T-helper 2 cell (primary cell): ENCODE measurements at places on chromosomes 3 and 15.

DNA sequence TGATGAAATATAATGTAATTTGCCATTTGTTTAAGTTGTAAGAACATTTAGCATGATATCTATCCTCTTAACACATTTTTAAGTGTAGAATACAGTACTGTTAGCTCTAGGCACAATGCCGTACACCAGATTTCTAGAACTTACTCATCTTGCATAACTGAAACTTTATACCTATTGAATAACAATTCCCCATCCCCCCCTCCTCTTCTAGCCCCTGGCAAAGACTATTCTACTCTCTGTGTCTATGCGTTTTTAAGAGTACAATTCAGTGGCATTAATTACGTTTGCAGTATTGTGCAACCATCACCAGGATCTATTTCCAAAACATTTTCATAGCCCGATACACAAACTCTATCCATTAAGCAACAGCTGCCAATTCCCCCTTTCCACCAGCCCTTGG lies 261.7 kb downstream of the PLOD2 start:
- DNase-seq = no peak

DNA sequence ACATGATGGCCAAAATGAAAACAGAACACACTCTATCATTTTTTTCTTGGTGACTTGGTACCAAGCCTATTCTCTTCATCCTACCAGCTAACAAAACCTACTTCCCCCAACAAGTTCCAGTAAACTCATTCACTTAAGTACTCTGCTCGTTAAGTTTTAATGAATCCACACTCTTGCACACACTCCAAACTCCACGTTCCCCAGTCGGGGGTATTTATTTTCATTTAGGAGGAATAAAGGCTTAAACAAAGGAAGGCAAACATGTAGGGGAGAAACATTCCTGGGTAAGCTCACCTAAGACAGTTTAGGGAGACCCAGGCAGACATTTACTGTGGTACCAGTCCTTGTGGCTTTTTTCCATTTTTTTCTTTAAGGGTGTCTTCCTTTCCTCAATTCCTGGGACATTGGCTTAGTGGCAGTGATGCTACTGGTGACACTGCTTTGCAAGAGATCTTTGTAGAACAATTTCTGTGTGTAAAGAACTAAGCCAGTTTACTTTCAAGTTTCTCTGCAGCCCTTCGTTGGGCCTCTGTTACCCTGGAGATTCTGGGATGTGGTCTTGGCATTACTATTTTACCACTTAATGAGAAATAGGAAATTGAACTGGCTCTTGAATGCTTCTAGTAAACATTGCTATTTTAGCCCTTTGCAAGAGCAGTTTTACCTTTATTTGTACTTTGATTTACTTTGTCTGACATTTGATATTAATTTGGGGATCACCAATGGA lies 117.3 kb upstream of the C15orf61 start:
- no peak for DNase-seq

DNA sequence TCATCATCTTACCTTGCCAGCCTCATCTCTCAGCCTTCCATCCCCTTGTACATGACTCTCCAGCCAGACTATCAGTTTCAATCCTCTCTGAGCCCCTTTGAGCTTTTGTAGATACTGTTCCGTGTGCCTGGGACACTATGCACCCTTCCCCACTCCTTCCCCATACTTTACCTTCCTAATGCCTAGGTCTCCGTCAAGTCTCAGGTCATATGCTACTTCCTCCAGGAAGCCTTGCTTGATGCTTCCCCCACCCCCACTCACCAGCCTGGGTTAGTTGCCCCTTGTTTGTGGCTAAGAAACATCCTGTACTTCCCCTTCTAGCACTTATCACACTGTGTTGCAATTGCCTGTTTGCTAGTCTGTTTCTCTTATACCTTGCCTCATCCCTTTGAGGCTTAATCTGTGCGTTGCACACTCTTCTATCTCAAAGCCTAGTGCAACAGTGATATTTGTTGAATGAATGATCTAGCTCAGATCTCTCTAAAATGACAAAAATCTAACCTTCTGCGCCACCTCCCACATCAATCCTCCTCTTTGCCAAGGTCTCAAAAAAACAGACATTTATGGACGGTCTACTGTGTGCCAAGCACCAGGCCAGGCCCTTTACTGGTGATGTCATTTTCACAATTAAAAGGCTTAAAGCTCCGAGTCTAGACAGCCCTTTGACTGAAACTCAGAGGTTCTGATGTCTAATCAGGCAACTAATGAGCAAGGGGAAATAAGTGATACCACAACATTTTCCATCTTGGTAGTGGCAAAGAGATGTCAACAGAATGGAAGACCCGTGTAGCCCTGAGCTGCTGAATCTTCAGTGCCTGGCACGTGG lies 6.5 kb upstream of the USP3 start:
- DNase-seq = peak; percentile 96

DNA sequence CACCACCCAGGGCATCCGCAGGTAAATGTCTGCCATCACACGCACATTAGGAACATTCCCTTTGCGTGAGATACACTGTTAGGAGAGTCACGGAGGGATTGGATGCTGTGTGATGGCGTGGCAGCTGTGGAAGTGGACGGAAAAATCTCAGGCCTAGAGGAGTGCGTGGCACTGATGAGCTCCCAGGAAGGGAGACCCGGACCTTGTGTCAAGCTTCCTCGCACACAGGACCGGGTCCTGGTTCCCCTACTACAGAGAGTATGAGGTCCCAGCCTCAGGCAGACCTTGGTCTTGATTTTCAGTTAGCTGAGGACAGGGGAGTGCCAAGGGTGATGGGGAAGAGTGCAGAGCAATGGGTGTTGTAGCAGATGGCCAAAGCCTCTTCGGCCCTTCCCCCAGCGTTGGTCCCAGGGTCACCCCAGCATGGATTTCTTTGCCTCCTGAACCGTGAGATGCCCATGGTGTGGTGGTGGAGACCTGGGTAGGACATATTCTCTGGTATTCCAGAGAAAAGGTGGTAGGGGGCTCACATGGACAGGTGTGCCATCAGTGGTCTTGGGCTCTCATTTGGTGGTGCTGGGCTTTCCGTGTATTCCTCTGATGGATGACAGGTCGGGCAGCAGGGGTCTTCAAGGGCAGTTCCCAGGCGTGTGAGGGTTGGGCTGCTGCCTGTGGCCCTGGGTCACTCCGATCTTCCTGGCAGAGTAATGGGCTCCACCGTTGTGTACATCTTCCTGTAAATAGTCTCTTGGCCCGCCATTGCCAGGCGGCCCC lies 105.1 kb downstream of the SNRPN start:
- no peak for DNase-seq

DNA sequence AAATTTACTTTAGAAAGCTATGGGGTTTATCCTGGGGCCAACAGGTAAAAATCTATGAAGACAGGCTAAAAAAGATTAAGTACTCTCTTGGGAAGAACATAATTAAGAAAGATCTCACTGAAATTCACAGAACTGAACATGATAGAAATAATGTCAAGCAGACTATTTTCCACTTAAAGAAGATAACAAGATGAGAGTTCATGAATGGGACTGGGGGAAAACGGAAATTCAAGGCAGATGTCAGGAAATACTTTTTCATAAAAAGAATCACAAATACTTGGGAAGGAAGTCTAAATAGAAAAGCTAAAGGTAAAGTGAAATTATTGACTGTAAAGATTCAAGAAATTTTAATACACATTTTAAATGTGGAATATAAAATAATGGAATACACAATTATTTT lies 737.6 kb downstream of the EPHA3 start:
- no peak for DNase-seq

DNA sequence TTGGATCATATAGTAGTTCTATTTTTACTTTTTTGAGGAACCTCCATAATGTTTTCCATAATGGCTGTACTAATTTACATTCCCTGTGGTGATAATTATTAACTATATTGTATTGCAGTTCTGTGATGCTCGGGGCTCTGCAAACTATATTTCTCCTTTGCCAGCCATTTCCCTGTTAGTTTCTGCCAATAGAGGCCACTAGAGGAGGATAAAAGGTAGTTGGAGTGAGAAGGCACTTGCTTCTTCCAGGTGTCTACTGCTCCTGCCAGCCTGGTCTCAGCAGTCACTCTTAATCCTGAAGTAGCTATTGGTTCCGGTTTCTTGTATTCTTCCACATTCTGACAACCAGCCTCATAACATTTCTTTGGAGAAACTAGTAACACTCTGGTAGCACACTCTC lies 233.9 kb upstream of the GBE1 start:
- DNase-seq = no peak

DNA sequence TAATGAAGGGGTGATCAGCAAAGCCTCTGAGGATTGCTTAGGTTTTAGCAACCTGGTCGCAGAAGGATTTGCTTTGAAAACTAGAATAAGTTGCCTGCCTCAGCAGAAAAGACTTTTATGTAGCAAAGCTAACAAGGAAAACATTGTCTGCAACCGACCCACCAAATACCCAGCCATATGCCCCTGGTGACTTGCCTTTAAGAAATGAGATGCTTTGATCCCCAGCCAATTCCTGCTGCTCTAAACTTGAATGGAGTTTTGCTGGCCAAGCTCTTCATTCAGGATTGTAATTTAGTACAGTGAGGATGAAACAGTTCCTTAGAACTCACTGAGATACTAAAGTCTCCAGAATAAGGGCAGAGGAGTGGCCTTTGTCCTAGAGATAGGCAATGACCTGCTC lies 139.8 kb upstream of the PROK2 start:
- DNase-seq = no peak

DNA sequence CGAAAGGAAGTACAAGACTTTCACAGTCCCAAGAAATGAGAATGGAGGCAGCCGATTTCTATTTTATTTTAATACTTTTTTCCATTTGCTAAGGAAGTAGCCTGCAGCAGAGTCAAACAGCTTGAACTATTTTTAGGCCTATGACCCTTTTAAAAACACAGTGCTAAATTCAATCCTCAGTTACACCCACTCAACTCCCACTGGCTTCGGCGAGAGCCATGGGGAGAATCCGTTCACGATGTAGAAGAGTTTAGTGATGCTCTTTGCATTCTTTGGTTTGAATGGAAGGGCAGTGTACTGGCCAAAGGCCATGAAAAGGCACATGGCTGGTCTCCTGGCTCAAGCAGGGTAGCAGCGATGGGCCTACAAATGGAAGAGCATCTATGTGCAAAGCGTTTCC lies 343.5 kb downstream of the FOXP1 start:
- DNase-seq = no peak

- DNase-seq = no peak
These were observed 53.1 kb downstream of the SLC30A4 start for GRCh38 chr15:45469441-45469840.

DNA sequence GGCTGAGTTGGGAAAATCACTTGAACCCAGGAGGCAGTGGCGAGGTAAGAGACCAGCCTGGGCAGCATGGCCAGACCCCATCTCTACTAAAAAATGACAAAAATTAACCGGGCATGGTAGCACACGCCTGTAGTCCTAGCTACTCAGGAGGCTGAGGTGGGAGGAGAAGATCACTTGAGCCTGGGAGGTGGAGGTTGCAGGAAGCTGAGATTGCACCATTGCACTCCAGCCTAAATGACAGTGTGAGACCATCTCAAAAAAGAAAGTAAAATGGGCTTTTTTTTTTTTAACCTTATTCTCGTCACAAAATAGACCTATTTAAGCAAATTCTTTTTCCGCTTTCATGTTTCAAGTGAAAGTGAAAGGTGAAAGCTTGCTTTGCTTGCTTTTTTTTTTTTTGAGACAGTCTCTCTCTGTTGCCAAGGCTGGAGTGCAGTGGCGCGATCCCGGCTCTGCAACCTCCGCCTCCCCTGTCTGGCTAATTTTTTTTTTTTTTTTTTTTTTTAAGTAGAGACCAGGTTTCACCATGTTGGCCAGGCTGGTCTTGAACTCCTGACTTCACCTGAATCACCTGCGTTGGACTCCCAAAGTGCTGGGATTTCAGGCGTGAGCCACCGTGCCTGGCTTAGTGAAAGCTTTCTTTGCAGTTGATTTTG lies 3.6 kb downstream of the PDIA3 start:
- DNase-seq = peak; percentile 18

- no peak for DNase-seq
These were observed 1.8 kb upstream of the RTP3 start for GRCh38 chr3:46495901-46496456.

DNA sequence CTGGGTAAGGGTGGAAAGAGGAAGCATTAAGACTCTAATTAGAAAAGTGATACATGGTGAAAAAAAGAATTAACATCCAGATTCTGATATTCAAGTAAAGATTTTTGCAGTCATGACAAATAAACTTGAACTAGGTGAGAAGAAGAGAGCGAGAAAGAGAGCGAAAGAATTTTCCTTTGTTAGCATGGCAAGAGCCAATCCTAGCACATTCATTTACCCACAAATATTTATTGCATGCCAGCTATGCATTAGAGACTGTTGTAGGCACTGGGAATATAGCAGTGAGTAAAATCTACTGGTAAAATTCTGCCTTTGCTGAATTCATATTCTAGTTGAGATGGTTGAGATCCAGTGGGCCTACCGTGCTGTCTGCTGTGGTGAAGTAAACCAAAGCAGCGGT lies 177.9 kb upstream of the DPH6 start:
- DNase-seq = no peak

- DNase-seq = no peak
These were observed 2.2 kb downstream of the MBNL1 start for GRCh38 chr3:152270937-152271336.

GRCh38 chr3:196240424-196240823 lies 24.1 kb downstream of the SLC51A start:
- no peak for DNase-seq

GRCh38 chr3:146640955-146641867 lies 36.1 kb upstream of the PLSCR5 start:
- no peak for DNase-seq

DNA sequence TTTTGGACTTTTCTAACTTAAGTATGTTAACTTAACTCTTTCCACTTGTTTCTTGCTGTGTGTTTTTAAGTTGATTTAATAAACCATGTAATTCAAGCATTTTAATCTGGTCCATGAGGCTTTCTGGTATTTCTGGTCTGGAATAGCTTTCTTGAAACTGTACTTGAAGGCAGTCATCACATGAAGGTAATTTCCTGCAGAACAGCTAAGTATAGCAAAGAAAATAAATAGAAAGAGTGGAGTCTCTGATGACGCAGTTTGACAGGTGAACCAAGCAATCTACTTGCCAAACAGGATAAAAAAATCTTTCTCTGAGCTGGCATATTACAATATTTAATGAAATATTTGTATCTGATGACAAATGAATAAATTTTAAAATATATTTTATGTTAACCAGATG lies 74.9 kb downstream of the BTLA start:
- DNase-seq = no peak

GRCh38 chr3:42855547-42856380 lies 19.9 kb downstream of the CYP8B1 start:
- DNase-seq = no peak
